ENCODE measurements at places on chromosomes 2 and 18.

DNA sequence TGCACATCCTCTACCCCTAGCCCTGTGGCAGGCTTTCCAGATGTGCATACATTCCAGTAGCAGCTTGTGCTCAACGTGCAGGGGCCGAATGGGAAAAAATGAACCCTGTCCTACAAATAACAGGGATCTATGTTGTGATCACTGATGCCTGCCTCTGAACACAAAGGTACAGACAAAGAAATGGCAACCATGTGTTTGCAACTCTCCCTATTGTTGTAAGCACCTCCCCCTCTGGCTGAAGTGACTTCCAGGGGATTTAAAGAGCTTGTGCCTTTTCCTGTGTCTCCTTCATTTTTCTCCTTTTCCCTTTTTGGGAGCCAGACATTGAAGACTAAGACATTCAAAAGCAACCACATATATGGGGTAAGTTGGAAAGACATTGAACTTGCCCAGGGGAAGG lies 21.6 kb downstream of the ARHGAP25 start:
- no peak for DNase-seq

DNA sequence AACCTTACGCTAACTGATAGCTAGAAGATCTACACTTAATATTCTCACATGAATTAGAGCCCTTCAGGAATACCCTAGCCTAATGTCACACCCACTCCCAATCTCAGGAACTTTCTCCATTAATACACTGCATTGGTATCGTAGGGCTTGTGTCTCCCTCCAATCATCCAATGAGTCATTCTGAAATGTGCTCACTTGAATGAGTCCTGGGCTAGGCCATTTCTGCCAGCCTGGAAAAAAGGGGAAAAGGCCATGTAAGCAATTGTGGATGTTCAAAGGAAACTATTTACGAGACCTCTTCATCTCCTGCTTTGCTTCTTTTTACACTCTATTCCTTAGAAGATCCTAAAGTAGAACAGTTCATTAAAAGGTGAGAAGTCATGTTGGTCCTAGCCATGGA lies 18.8 kb downstream of the ZEB2 start:
- no peak for DNase-seq

DNA sequence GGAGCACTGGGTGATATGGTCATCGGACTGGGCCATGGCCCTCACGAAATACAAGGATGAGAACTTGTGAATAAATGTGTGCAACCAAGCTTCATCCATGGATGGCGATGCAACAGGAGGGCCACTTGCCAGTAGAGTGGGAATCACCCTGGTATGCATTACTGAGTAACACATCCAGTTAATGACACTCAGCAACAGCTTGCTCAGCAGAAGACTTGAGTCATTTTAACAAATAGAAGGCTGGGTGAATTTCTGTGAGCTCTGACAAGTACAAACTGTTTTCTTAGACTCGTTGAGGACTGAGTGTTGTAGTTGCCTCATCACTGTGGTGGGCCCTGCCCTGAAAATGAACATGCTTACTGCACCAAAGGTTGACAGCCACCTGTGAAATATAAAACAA lies 221.6 kb downstream of the NCKAP5 start:
- DNase-seq, result peak; percentile 87

- DNase-seq, result no peak
Measured at GRCh38 chr2:174246944-174247381, 1.4 kb downstream of the OLA1 start.

- DNase-seq, result no peak
Measured at GRCh38 chr18:7754258-7754657, 187.1 kb downstream of the PTPRM start.

DNA sequence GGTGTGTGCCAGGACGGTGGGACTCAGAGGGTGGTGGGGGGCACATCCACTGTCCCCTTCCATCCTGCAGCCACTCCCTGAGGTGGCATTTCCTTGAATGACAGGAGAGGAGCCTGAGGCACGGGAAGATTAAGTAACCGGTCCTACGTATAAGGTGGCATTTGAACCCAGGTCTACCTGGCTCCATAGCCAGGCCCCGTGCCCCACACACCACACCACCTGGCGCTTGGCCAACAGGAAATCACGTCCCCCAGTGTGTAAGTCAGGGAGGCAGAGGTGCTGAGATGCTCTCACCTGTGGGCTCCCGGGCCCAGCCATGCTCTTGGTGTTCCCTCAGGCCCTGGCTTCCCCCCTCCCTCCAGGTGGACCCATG lies 53.7 kb downstream of the HPCAL1 start:
- DNase-seq, result no peak

DNA sequence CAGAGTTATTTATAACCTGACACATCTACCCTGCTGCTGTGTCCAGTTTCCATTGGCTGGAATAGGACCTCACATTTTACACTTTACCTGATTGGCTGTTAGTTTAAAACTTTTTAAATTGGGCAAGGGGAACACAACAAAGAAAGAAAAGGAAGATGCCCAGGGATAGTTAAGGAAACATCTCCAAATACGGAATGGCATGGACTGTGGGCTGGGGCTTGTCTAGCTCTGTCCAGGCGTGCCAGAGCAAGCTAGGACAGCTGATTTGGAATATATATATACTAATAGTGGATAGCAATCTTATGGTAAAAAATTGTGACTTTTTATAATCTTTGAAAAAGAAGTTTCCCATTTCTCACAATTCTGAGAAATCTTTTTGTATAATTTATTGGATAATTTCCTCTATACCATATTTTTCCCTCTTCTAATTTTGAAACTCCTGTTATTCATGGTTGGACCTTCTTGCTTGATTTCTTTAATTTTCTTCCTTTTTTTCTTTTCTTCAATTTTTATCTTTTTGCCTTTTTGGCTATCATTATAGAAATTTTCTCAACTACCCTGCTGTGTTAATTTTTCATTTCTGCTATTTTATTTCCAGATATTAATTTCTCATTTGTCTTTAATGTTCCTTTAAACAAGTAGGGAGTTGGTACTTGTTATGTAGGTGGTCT lies 55.9 kb downstream of the COMMD1 start:
- no peak for DNase-seq

DNA sequence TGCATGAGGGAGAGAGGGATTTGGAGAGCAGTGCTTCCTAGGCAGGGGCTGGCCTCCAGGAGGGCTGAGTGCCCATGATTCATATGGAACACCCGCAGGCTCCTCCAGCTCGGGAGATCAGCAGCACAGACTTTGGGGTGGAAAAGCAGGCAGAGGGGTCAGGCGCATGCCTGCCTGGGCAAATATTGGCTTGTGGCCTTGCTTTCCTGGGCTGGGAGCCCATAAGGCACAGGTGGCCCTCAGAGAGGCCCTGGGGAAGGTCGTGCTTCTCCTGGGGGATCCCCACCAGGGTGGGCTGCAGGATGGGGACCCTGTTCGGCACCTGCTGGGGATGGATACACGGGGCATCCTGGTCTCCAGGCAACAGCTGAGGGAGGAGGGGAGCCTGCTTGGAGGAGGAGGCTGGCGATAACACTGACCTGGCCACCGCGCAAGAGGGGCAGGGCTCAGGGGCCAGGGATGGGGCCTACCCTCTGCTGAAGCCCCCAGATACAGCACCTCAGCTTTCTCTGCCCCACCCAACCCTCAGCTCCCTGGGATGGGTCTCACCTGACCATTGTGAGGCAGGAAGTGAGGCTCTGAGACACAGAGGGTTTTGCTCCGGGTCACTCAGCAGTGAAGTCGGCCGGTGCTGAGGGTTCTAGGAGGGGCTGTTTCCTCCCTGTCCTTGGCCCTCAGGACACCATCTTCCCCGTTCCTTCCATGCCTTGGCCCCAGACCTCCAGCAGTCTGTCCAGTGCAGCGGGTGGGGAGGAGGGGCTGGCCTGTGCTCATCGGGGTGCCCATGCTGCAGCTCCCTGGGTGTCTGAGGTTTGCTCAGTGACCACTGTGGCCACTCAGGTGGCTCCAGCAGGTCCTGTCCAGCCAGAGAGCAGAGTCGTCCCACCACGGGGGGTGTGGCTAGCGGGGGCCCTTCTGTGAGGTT lies 12.0 kb downstream of the AQP12A start:
- no peak for DNase-seq

- peak; percentile 51 for DNase-seq
Measured at GRCh38 chr18:54737986-54738385, 90.3 kb upstream of the RAB27B start.

GRCh38 chr18:52409727-52410126 lies 69.7 kb downstream of the DCC start:
- DNase-seq, result no peak

DNA sequence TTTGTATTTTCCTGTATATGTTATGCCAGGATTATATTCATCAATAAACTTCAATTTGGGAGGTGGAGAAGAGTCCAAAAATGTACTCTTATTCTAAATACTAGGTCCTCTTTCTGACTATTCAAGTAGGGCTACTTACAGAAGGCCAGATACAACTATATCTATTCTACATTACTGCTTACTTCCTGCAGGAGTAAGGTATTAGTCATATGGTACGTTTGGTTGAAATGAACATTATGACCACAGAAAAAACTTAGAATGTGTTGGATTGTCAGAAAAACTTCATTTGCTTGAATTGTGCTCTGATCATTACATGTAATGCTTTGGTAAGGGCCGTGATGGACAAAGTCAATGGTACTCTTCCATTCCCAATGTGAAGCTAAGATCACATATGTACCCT lies 35.0 kb downstream of the STAT4 start:
- DNase-seq, result peak; percentile 5

DNA sequence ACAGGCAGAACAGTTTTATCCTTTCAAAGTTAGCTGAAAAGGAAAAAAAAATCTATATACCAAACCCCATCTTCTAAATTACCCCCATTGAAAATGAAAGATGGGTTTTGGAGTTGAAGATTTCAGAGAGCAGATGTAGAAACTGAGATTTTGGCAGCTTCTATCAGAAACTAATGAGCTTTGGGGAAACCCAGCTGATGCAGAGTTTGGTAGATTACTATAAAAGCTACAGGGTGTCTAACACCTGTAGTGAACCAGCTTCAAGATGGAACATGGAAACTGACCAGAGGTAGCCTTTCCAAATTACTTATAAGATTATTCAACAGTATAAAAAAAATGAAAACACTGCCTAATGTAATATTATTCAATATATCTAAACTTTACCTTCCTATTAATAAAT lies 583.1 kb downstream of the XIRP2 start:
- DNase-seq, result no peak

DNA sequence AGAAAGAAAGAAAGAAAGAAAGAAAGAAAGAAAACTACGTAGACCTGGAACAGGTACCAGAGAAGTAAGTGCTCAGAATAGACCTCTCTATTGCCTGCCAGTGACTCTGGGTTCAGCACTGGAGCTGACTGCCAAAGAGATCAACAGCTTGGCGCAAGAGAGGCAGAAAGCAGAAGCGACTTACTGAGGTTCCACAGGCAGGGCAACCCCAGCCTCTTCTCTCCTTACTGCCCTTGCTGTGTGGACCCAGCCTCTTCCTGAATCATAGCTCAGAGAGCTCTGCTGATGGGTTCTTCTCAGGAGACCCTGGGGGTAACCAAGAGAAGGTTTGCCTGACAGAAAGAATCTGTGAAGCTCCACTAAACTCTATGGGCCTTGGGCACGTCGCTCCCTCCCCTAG lies 7.1 kb downstream of the CAPN13 start:
- DNase-seq, result no peak

GRCh38 chr2:142075826-142076225 lies 55.0 kb downstream of the LRP1B start:
- no peak for DNase-seq

DNA sequence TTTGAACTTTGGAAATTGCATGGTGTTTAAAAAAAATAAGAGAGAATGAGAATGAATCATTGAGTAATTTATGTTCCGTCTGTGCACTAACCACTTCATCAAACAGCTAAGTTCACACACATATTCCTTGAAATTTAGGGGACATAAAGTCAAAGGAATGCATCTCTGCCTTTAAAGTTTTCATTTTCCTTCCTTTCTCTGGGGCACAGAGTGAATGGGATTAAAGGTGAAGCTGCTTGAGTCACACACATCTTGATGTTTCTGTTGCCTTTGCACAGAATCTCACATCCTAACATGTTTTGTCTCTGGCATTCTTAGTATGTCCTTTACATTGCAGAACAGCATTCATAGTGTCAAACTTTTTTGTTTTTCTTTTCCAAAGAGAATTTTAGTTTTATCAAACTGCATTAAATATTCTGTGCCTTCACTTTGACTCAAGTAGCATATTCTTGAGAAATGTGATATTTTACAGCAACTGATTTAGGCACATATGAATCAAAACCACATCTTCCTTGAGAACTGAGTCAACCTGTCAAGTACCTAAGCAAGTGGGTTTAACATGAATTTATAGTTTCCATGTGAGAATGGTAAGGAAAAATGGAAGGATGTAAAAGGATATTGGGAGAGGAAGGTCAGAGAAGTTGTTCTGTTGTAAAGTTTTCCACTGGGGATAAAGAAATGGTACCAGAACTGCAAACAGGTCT lies 169.1 kb upstream of the THUMPD2 start:
- DNase-seq, result peak; percentile 48

GRCh38 chr2:51920509-51920908 lies 888.6 kb upstream of the NRXN1 start:
- no peak for DNase-seq

All from fibroblast of skin of scalp (primary cell).